ENCODE measurements at places on chromosomes 1 and 21.

DNA sequence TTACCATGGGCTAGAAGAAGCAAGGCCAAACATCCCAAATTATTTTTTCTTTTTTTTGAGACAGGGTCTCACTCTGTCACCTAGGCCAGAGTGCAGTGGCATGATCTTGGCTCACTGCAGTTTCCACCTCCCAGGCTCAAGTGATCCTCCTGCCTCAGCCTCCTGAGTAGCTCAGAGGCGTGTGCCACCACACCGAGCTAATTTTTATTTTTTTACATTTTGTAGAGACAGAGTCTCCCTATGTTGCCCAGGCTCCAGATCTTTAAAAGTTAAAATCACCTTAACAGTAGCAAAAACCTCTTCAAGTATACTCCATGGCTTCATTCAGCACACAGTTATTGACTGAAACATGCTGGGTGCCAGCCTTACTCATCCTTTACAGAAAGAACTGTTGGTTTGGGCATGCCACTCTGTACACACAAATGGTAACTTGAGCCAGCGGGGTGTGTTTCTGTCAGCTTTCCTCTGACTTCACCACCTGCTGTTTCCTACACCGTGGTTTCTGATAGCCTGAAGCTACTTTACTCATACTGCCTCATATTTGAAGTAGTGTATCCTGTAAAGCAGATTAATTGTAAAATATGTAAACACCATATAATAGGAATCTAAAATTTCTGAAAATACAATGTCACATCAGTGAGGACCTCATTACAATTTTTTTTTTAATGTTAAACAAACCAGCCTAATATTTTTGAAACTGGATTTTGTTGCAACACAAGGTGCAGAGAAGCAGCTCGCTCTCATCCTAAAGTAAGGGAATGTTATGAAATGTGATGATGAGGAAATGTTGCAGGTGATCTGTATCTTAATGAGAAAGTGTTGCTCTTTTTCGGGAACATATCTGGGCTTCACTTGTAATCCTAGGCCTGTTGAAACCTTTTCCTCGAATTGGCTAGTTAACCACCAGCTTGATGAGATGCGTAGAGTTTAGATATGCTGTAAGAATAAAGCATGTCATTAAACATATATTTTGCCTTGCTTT is 113.9 kb downstream of the ATP5PO start:
- peak; percentile 93 for DNase-seq

GRCh38 chr1:46991083-46991923 is 32.2 kb upstream of the CYP4X1 start:
- DNase-seq, result no peak

DNA sequence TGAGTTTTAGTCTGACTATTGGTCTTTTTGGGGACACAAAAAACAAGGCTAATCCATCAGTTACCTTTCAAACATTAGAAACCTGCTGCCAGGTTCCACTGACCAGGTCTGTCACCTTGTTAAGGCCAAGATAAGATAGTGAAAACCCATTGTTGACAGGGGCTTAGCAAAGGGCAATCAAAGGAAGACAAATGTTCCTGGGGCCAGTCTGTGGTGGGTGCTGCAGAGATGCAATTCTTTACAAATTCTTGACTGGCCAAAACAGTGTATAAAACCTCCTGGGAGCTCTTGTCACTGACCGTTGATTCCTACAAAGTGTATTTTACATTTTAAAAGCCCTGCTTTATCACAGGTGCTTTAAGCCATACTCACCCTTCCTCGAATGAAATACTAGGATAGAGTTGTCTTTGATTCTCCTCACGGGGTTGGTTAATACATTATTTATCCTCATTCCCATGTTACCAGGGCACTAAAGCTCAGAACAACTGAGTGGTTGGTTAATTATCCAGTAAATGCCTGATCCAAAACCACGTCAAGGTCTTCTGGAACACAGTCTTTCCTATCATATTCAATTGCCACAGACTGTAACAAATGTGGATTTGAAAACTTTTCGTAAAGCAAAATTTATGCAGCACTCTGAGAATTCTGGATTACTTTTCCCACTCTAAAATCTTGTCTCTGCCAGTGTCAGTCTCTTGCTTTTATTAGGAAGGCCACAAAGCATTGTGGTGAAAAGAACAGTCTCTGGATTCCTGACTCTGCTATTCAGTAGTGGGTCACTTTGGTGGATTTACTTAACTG is 77.2 kb downstream of the NRIP1 start:
- DNase-seq, result no peak

DNA sequence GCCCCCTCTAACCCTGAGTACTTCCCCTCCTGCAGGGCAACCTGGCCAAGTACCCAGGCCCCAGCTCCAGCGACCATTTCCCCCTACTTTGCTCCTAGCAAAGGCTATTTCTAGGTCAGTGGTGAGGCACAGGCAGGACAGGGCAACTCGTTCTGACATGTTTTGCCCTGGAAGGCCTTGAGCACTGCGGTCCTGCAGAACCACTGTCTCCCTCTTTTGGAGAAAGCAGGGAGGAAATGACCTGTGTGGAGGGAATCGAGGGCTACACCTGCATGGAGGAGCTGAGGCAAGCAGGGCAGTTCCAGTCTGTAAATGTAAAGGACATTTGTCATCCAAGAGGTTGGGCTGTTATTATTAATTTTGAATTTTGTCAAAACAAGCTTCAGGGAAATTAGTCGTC is 99.1 kb downstream of the PPIAL4G start:
- DNase-seq, result no peak

DNA sequence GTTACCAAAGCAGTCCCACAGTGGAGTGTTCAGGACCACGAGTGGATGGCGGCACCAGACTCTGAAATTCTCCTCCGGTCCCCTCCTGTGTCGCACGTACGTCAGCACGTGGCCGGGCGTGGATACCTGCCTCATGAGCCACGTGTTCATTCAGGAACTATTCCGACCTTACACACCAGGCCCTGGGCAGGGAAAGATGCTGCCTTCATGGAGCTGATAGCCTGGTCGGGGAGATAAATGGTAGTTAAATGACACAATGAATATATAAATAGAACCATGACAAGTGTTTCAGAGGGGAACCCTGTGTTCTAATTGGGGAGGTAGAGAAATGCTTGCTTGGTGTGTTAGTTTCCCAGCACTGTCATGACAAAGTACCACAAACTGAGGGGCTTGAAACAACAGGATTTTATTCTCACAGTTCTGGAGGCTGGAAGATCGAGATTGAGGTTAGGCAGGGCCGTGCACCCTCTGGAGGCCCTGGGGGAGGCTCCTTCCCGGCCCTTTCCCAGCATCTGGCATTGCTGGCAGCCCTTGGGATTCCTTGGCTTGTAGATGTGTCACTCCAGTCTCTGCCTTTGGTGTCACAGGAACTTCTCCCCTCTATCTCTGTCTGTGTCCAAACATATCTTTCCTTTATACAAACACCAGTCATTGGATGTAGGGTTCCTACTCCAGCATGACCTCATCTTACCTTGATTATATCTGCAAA is 28.9 kb upstream of the GPR137B start:
- DNase-seq, result no peak

DNA sequence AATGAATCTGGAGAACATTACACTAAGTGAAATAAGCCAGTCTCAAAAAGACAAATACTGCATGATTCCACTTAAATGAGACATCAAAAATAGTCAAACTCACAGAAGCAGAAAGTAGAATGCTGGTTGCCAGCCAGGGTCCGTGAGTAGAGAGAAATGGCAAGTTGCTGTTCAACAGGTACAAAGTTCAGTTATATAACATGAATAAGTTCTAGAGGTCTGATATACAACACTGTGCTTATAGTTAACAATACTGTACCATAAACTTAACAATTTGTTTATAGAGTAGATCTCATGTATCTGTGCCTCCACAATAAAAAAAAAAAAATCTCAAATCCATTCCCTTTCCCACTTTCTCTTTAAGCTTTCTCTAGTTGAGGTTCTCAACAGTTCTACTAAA is 83.5 kb downstream of the DENND1B start:
- no peak for DNase-seq

- DNase-seq, result no peak
Observed at GRCh38 chr1:212234431-212235395, 50.5 kb upstream of the PPP2R5A start.

DNA sequence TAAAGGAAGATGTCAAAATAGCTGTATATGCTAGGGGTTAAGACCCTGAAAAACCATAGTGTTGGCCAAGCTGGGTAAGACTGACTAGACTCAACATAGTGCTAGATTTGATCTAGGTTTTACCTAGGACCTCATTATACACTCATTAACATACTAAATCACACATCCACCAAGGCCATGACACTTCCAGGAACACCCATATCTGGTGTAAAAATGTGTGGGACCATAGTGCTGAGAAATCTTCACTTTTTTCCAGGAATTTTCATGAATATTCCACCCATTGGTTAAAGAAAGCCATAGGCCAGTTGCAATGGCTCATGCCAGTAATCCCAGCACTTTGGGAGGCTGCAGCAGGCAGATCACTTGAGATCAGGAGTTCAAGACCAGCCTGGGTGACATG is 34.0 kb upstream of the ACADM start:
- no peak for DNase-seq

DNA sequence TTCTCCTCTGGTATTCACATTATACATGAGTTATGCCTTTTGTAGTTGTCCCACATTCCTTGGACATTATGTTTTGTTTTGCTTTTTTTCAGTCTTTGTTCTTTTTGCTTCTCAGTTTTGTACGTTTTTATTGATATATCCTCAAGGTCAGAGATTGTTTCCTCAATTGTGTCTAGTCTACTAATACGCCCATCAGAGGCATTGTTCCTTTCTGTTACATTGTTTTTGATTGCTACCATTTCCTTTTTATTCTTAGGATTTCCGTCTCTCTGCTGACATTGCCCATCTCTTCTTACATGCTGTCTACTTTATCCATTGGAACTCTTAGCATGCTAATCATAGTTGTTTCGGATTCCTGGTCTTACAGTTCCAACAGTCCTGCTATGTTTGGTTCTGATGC is 27.8 kb upstream of the MPC2 start:
- DNase-seq, result no peak

- DNase-seq, result no peak
Observed at GRCh38 chr1:238681021-238681420, 705.3 kb upstream of the CHRM3 start.

GRCh38 chr1:23979387-23979880 is 693 bp downstream of the SRSF10 start:
- DNase-seq, result no peak

GRCh38 chr1:229058729-229059128 is 212.2 kb upstream of the RAB4A start:
- DNase-seq, result peak; percentile 69

DNA sequence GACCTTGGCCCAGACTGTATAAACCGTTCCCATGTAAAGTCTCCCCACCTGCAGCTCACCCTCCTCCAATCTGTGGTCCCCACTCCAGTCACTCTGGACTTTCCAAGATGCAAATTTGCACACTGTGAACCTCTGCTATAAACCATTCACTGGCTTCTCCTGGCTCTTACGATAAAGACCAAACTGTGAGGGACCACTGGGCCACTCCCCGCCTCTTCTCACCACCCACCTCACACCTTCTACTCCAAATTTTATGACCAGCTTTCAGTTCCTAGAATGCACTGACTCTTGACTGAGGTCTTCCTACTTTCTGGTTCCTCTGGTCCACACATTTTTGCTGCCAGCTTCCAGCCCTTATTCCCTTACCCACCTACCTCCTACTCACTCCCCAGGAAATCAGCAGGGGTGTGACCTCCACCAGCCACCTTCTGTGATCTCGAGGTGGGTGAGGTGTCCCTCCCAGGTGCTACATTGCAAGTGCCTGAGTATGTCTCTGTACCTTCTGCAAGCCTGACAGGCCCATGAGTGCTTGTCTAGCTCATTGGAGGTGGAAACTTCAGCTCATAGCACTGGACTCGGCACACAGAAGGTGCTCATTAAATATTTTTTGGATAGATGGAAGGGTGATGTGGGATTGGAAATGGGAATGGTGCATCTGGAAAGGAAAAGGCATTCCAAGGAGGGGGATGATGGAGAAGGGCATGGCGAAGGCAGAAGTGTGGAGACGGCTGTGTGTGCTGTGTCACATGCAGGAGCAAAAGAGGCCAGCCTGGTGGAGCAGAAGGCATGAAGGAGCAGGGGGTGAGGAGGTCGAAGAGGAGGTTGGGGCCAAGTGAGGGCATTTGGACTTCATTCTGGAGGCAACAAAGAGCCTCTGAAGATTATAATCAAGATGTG is 15.6 kb upstream of the CSF1 start:
- no peak for DNase-seq

GRCh38 chr1:112866151-112866550 is 89.8 kb downstream of the SLC16A1 start:
- DNase-seq, result no peak

GRCh38 chr1:155951753-155952504 is 10.5 kb downstream of the RXFP4 start:
- DNase-seq, result no peak

DNA sequence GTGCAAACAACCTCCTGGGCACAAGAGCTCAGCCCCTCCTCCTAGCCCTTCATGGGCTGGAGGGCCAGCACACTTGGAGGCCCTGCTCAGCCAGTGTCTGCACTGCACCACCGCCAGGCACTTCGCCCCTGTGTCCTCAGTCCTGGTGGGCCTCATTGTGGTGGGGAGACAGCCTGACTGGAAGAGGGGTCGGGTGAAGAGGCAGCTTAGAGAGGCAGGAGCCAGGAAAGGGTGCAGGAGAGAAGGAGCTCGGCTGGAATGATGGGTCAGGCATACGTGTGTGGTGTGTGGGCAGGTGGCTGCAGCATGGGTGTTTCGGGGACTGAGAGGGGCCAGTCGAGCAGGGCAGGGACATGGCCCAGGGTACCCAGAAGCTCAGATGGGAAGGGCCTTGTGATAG is 4.1 kb downstream of the WNT3A start:
- no peak for DNase-seq

DNA sequence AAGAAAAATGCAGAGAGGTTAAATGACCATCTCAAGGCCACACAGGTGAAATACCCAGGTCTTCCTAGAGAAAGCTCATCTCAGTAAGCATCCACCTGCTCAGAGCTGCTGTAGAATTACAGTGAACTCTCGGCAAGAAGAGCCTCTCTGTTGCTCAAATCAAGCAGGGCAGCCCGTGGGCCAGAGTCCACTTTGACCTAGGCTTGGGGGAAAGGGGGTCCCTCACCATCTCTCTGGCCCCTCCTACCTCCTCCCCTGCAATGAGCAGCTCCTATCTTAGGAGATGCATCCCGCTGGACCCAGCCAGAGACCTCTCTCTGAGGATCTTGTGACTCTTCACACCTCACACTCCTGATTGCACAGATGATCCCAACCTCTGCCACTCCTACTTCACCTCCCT is 364.7 kb downstream of the PTPRU start:
- DNase-seq, result no peak
